CD4-positive, alpha-beta T cell treated with Interleukin-17A for 1 hour (primary cell): ENCODE measurements at places on chromosomes 7 and 10.

DNA sequence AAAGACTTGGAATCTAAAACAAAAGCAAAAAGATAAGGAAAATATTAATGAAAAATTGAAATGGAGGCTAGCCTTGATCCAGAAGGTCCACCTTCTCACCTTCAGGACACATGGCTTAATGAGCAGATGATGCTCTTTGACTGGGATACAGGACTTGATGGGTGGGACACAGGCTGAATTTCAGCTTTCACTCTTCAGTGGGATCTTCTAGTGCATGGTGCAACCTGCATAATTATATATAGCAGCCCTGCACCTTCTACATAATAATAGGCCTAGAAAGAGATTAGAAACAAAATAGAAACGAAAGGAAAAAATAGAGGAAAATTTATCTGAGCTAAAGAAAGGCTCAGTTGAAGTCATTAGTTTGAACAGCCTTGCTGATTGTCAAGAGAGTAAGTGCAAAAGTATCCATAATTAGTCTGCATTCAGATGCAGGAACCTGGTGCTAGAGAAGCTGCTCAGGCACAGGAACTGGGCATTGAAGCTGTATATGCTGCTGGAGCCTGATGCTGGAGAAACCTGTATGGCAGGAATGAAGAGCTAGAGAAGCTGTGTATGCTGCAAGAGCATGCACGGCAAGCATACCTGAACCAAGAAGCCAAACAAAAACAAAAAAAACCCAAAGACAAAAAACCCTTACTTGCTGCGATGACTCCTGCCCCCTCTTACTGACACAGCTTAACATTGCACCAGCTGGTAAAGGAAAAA lies 19.4 kb downstream of the MKLN1 start:
- no peak for DNase-seq

- peak; percentile 32 for DNase-seq
These were observed 526 bp downstream of the ZNF248 start for GRCh38 chr10:37856881-37857286.

- no peak for DNase-seq
These were observed 80.6 kb downstream of the PRKAG2 start for GRCh38 chr7:151796091-151796870.

DNA sequence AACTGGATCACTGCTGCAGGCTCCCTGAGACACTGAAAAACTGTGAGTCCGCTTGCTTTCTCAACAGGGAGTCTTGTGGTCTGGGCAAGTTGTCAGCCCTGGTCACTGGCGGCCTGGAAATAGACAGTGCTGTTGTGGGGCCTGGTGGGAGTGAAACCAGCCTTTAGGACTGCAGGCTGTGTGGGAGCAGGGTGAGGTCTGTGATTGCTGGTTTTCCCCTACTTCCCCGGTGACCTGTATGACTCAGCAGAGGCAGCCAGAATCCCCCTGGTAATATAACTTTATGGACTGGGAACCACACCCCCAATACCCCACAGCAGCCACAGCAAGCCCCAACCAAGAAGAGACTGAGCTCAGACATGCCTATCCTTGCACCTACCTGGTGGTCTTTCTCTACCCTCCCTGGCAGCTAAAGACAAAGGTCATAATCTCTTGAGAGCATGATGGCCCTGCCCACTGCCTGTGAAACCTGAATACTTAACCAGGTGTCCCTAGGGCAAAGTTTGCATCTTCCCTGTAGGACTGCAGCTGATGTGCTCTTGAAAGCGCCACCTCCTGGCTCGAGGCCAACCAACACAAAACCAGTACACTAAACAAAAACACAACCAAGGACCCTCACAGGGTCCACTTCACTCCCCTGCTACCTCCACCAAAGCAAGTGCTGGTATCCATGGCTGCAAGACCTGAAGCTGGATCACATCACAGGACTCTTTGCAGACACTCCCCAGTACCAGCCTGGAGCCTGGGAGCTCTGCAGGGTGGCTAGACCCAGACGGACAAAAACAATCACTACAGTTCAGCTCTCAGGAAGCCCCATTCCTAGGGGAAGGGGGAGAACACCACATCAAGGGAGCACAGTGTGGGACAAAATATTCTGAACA lies 7.2 kb upstream of the ADAM22 start:
- no peak for DNase-seq

- DNase-seq, result peak; percentile 91
These were observed at the start of gene IQCE for GRCh38 chr7:2558629-2559282. TSS of gene IQCE (plus strand) at chr7:2558979. CDS start at chr7:2559182, 203 bp downstream.
